GM12864 (cell line): ENCODE measurements at places on chromosomes 5 and 9.

DNA sequence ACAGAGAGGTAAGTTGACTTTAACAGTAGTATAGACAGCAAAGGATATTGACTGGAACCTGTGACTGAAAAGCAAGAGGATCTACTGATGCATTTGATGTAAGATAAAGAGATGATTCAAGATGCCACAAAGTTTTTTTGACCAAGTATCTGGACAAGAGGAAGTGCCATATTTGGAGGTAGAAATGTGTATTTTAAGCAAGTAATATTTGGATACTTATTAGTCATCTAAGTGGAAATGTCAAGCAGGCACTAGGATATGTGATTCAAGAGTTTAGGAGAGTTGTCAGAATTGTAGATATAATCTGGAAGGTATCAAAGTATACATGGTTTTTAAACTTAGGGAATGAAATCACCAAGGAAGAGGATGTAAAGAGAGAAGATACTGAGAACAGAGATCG, 686.1 kb upstream of the CHD1 start:
- DNase-seq = no peak

- no peak for DNase-seq
Observed at GRCh38 chr5:157390133-157390532, 69.9 kb upstream of the NIPAL4 start.

DNA sequence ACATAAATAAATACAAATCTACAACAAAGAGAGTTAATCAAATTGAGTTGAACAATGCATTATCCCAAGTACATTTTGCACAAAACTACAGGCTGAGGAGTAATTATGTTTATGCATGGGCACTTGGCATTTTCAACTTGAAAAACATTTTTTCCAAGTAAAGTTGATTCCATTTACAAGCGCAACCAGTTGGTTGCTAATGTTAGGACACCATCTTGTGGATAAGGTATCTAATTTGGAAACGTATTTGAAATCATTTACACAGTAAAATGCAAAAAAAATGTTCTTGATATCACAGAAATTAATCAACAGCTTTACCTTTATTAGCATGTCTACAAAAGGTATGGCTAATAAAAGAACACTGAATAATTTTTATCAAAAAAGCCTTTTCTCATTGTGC, 18.8 kb downstream of the FTMT start:
- DNase-seq = no peak

GRCh38 chr9:76759732-76760131, 4.5 kb upstream of the PCA3 start:
- DNase-seq = no peak

DNA sequence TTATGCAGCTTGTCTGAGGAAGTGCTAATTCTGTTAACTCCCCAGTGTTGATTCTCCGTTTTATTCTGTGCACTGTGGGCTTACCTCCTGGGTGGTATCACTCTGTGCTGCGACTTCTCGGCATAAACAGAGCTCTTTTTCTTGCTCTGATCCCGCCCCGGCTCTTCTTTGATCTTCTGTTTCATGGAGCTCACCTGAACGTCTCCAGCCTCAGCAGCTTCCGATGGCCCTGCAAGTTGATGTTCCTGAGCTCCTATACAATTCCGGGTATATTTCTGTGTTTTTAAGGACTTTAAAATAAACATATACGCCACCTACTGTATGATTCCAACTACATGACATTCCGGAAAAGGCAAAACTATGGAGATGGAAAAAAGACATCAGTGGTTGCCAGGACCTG, 110.8 kb downstream of the TENT4A start:
- DNase-seq = no peak

DNA sequence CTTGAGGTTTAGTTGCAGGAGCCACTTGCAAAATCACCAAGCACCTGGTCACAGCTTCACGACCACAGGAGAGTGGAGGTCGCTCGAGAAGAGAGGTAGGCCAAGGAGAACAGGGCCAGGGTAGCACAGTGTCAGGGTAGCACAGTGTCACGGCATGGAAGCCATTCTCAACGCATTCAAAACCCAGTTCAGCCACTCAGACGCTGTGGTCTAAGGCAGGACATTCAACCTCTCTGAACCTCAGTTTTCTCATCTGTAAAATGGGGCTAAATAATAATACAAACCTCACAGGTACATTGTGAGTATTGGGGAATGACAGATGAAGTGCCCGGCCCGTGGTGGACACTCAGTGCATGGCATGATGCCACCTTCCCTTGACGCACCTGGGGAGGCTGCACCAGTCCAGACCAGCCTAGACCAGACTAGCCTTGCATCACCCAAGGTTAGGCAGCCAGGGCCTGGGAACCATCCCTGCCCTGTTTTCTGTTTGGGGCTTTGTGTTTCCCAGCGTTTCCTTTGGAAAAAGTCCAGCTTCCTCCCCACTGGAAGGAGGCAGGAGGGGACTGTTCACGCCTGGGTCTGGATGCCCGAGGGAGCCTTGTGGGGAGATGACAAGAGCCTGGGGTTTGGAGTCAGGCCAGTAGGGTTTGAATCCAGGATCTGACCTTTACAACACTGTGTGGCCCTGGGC, 7.8 kb upstream of the LMX1B start:
- DNase-seq = no peak

DNA sequence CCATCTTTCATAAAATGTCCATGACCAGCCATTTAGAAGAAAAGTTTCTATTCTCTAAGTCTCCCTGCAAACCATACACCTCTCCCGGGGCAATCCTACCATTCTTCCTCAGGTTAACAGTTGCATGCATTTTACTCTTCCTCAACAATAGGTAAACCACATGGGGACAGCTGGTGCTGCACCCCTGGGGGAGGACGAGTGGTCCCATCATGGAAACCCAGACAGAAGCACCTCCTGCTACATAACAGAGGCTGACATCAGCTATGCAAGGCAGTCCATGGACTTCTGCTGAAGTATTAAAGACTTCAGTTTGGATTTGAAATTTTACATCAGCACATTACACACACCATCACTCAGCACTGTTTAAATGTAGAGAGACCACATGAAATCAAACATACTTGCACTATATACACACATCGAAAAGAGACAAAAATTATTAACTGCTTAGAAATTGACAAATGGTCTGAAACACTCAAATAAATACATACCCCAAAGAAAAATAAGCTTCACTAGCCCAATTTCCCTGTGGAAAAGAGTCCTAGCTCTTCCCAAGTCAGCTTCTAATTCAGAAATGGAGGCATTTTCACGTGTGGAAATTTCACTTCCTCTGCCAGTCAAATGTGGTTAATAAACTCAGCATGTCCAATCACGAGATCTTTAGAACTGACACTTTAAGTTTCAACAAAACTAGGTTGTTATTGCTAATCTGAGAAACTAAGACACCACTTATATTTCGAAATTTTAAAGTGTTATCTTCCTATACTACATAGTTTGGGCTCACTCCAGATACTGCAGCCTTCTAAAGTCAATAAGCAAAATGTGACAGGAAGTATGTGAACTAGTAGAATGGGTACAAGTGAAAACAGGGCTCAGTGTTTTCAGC, 173.4 kb downstream of the ROR2 start:
- DNase-seq = no peak

DNA sequence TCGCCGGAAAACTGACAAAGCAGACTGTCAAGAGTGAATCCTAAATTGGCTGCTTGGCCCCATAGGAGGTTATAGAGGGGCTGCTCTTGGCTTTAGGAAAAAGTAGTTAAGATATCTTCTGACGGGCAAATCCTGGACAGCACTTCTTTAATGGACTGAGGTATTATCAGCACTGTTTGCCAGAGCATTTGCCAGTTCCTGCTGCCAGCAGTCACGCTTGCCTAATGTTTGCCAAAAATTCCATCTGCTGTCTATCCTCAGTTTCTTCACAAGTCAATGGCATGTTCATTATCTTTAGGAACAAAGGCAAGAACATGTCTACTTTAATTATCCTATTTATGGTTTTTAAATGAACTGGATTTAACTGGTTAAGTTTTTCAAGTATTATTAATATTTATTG, 25.8 kb upstream of the SREK1 start:
- no peak for DNase-seq

- DNase-seq = no peak
Observed at GRCh38 chr5:108451269-108451668, 69.4 kb upstream of the FBXL17 start.

- no peak for DNase-seq
Observed at GRCh38 chr5:112625246-112625645, 112.4 kb upstream of the APC start.

- DNase-seq = no peak
Observed at GRCh38 chr5:176737746-176738636, 72.4 kb upstream of the UNC5A start.

DNA sequence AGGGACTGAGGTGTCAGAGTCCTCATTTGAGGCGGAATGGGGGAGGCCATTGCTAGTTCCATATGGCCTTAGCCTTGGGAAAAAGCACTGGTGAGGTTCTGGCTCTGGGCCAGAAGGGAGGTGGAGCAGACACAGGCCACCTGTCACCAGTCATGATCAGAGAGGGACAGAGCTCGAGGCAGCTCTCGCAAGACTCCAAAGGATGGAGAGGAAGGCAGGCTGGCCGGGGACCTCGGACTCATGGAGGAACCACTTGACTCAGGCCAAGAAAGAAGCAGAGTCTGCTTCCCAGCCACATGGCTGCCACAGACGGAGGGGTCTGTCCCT, 29.2 kb upstream of the NSMF start:
- DNase-seq = no peak

- no peak for DNase-seq
Observed at GRCh38 chr5:156920042-156920860, 42.8 kb downstream of the TIMD4 start.

DNA sequence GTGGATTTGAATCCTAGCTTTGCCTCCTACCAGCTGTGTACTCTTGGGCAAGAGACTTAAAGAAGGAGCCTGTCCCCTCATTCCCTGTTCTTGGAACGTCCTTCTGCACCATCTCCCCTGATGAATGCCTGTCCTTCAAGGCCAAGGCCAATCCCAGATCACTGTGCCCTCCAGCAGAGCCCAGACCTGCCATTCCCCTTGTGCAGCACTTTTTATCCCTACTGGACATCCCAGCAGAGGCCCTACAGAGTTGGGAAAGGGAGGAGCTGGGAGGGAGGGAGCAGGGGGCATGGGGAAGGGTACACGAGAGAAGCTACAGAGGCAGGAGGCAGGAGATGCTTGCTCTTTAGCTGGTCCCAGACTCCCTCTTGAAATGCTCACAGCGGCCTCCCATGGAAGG, 223.9 kb downstream of the PBX3 start:
- DNase-seq = no peak

- DNase-seq = no peak
Observed at GRCh38 chr9:89666950-89667349, 62.1 kb downstream of the GADD45G start.

DNA sequence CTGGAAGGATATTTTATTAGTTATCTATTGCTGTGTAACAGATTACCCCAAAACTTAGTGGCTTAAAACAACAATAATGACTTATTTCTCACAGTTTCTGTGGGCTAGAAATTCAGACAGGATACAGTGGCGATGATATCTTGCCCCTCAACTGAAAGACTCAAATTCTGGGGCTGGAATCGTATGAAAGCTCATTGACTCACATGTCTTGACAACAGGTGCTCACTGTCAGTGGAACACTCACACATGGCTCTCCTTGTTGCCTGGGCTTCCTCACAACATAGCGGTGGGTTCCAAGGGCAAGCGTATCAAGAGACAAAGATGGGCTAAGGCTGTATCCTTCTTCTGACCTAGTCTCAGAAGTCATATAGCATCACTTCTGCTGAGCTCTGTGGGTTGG, 3.7 kb upstream of the GNPDA1 start:
- no peak for DNase-seq

GRCh38 chr5:2758632-2759031, 7.2 kb upstream of the IRX2 start:
- no peak for DNase-seq

DNA sequence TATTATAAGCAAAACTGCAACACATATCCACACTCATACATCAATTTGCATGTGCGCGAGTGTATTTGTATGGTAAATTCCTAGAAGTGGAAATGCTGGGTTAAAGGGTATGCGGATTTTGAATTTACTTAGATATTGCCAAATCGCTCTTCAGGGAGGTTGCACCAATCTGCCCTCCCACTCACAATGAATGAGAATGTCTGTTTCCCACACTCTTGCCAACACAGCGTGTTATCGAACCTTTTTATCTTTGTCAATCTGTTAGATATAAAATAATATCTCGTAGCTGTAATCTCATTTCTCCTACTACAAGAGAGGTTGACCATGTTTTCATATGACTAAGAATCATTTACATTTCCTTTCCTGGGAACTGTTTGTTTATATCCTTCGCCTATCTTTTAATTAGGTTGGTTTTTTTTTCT, 35.7 kb downstream of the LHX2 start:
- no peak for DNase-seq

- no peak for DNase-seq
Observed at GRCh38 chr9:133187561-133188005, 21.5 kb downstream of the OBP2B start.

- no peak for DNase-seq
Observed at GRCh38 chr5:145856285-145856818, 16.5 kb downstream of the GRXCR2 start.

- DNase-seq = no peak
Observed at GRCh38 chr5:73273379-73274050, 100.5 kb downstream of the TMEM174 start.

GRCh38 chr9:124657516-124657915, 113.6 kb downstream of the NR6A1 start:
- no peak for DNase-seq

GRCh38 chr5:59099270-59099994, 516.6 kb downstream of the RAB3C start:
- no peak for DNase-seq

DNA sequence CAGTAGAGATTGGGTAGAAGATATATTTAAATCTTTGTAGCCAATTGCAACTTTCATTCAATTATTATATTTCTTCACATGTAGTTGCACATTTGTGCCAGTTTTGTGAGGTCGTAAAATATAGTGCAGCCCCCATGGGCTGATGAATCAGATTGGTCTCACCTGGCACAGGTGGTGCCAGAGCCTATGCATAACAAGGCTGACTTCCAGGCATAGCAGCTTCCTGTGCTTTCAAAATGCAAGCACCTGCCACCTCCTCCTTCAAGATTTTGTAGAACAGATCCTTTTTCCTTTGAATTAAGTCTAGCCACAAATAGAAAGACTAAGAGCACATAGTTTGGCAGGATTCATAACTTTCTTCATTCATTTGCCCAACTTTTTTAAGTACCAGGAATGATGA, 87.1 kb downstream of the STARD4 start:
- DNase-seq = no peak

DNA sequence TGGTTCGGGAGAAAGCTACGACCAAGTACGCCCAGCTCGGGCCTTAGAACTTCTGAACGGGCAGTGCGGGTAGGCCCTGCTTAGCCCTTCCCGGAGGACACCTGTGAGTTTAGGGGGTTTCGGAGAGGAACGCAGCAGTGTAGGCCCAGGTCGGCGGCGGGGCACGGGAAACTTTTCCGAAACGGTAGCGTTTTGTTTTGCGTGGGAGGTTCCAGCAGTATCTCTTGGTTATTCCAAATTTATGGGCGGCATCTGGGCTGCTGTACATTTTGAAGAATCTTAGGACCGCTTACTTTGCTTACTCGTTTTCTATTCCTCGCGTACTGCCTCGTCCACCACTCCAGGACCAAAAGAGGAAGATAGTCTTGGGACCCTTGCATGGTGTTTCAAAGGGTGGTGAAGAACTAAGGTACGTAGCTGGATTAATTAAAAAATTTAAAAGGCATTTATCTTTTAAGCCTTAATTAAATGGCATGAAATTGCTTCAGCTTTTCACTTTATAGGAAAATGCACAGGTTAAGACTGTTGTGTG, 492 bp downstream of the TENT2 start:
- DNase-seq = no peak
